ENCODE measurements at places on chromosomes 5 and 9.

- DNase-seq: no peak
Observed at GRCh38 chr5:157582731-157583620, 7.4 kb upstream of the ADAM19 start.

- no peak for DNase-seq
Observed at GRCh38 chr5:58300346-58300895, 159.5 kb downstream of the PLK2 start.

DNA sequence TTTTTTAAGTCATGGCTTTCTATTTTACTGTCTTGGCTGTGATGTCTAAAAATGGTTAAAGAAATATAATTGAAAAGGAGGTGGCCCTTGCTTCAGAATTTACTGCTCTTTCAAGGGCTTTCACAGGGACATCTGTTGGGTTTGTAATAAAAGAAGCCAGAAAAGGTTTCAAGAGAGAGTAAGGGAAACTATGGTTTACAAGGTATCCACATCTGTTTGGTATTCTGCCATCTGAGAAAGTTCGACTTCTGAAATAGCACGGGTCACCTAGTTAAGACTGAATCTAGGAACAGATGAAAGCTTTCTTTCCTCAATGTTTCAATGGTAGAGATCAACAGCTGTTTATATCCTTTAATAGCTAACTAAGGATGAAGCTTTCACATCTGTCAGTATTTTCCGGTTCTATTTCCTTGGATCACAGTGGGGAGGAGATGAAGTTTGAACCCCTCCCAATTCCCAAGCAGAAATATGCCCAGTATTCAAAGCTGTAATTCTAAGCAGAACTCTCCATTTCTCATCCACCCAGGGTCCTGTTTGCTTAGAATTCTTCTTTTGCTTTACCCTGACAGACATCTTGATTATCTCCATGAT is 72.8 kb upstream of the IFNK start:
- no peak for DNase-seq

DNA sequence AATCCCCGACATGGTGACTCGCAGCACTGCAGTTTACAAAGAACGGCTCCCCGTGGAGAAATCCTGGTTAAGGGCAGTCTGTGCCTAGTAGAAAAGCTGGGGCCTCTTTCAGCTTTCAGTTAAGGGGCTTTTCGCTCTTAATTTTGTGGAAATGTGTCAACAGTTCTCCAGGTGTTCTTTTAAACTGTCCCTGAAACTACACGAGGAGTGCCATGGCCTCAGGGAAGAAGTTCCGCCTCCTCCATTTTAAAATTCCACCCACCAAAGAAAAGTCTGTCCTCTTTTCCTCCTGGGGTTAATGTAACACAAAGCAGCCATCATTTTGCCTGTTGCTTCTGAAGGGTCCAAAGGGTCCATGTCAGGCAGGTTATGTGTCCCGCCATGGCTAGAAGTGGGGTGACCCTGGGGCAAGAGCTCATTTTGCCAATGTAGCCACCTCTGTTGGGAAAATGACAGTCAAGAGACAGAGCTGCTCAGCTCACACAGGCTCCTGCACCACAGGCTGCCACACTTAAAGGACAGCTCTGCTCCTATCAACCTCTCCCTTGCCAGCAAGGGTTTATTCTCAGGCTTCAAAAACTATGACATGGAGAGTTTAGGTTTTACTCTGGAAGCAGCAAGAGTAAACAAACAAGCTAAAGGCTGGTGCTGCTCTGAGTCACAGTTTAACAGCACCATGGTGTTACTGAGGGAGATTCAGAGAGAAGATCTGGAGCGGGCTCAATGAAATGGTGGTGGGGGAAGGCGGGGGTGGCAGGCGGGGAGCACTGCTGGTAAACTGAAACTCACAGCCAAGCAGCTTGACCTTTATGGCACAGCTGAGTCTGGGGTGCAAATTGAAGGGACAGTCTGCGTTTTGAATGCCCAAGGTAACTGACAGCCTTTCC is 3.2 kb downstream of the WHRN start:
- DNase-seq: no peak

- no peak for DNase-seq
Observed at GRCh38 chr5:141343953-141344463, 379 bp downstream of the PCDHGA3 start.

- DNase-seq: no peak
Observed at GRCh38 chr5:78576376-78576775, 72.2 kb downstream of the LHFPL2 start.
